ENCODE measurements at places on chromosomes 3 and 15. TPM values are rescaled to one million over a fixed set of nuclear protein-coding genes. Genes with fewer than 3 reads are reported as not detected.

The IGSF10 gene
- not detected for total RNA-seq

The CPA3 gene
- not detected for total RNA-seq

The STAB1 gene
- 0.17 TPM for total RNA-seq

The GHSR gene
- total RNA-seq: not detected

The C3orf85 gene
- total RNA-seq: not detected

The MFGE8 gene
- 28.2 TPM for total RNA-seq

The CASR gene
- not detected for total RNA-seq

The REC114 gene
- not detected for total RNA-seq

The DZIP1L gene
- not detected for total RNA-seq

The SNAPC5 gene
- 23.9 TPM for total RNA-seq

The ITGA11 gene
- 0.02 TPM for total RNA-seq

The CORO2B gene
- total RNA-seq: not detected

The UBAP1L gene
- total RNA-seq: 1.6 TPM

The LINGO1 gene
- not detected for total RNA-seq

The HRG gene
- not detected for total RNA-seq

Data from activated naive CD4-positive, alpha-beta T cell treated with anti-CD3 and anti-CD28 coated beads for 36 hours (primary cell).